ENCODE measurements at places on chromosomes 7 and 10.

DNA sequence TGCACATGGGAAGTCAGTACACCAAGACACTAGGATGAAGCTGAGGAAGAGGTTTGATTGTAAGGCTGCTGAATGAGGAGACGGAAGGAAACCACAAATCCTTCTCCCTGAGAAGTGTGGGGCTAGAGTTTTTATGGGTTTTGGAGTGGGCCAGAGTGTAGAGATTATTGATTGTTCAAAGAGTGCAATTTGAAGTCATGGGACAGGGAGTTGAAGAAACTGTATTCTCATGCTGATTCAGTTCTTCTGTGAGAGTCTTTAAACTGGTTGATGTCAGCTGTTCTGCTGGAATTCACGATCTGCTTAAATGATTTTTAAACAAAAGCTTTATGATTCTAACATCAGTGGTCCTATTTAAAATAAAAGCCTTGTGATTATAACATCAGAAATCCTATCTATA is 91.2 kb downstream of the CSTF2T start:
- DNase-seq: no peak

DNA sequence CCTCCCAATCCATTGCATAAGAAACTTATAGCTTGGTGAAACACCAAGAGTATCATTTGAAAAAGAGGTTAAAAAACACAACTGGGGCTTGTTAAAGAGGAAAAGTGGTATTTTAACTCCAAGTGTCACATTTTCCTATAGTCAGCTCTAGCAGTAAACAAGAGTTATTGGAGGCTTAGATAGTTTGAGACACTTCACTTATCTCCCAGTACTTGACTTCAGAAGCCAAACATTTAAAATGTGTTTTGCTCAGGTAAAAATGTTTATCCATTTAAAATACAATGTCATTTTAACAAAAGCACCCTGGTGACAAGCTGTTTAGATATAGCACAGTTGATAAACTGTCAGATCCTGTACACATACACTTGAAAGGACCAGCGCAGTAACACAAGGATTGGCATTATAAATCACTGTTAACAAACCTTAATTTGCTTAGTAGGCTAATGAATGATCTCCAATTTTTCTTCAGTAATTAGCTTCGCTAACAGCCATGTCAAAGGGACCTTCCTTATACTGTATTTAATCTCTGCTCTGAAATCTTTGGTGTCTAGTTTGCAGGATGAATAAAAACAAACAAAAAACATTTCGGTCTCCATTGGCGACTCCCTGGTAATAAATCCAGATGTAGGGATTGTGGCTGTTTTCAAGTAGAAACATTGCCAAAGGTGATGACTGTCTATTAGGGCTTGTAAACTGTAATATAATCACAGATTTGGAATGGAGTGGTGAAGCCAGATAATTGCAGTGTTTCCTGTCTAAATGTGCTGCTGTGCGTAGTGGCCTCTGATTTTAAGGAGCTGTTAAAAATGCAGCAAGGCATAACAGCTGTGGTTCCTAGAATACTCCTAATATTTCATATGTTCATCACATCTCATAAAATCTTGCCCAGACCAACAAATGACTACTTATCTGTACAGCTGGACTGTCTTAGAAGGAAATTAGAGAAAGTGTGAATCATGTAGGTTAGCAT is 545.1 kb downstream of the AUTS2 start:
- DNase-seq: peak; percentile 62

DNA sequence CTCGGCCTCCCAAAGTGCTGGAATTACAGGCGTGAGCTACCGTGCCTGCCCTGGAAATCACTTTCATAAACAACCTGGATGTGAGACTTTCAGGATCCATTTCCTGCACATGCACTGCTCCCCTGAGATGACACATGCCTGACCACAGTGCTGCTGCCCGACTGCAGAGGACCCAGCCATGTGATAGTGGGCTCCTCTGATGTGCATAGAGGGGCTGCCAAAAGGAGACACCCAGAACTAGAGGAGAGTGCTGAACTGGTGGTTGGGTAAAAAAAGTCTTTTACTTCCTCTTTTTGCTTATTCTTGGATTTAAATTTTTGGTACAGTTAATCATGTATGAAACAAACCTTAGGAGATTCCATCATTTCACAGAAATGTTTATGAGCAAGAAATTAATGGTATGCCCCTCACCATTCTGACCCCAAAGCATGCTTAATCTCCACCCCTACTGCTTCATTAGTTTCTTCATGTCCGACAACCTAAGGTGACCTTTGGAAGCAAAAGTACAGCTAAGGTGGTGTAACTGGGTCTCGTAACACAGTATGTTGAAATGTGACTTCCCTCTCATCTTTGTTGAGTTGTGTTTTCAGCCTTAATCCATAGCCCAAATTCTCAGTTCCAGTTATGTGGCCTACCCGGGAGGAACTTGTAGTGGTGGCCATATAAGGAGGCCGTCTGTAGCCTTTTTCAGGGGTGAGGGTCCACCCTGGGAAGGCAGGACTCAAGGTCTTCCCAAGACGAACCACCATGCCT is 111.1 kb downstream of the RNF216 start:
- no peak for DNase-seq

- no peak for DNase-seq
These were observed 275.5 kb downstream of the PLXDC2 start for GRCh38 chr10:20091698-20092097.

- no peak for DNase-seq
These were observed 30.8 kb upstream of the SCIN start for GRCh38 chr7:12539681-12540080.

- no peak for DNase-seq
These were observed 828 bp upstream of the CFAP70 start for GRCh38 chr10:73359492-73359891.

DNA sequence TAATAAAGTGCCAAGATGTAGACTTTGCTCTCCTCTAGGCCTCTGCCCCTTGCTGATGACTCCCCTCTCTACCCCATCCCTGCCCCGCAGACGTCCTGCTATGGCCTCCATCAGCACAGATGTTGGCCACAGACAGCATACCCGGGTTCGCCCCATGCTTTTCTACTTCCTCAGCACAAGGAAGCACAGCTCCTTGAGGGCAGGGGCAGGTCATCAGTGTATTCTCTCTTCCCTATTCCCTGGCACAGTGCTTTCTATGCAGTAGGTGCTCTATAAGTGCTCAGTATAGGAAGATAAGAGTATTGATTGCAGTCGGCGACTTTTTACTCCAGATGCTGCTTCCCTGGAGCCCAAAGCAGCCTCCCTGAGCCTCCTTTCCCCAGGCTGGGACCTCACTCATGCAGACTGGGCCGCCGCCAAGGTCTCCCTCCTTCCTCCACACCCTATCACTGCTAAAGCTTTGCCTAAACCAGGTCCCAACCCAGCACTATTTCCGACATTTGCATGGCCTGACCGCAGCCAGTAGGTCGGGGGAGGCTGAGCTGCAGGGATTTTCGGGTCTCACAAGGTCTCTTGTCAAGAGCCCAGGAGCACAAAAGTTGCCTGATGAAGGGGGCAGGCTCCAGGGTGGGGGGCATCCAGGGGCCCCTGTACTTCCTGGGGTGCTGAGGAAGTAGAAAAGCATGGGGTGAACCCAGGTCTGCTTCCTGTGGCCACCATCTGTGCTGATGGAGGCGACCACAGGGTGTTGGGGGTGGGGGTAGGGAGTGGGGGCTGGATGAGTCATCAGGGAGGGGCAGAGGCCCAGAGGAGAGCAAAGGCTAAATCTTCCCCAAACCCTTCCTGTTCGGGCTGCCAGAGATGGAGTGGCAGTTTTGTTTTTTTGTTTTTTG is 8.0 kb downstream of the CALHM3 start:
- DNase-seq: peak; percentile 44

GRCh38 chr7:6637544-6638229 is 569 bp downstream of the ZNF316 start:
- DNase-seq: peak; percentile 85

DNA sequence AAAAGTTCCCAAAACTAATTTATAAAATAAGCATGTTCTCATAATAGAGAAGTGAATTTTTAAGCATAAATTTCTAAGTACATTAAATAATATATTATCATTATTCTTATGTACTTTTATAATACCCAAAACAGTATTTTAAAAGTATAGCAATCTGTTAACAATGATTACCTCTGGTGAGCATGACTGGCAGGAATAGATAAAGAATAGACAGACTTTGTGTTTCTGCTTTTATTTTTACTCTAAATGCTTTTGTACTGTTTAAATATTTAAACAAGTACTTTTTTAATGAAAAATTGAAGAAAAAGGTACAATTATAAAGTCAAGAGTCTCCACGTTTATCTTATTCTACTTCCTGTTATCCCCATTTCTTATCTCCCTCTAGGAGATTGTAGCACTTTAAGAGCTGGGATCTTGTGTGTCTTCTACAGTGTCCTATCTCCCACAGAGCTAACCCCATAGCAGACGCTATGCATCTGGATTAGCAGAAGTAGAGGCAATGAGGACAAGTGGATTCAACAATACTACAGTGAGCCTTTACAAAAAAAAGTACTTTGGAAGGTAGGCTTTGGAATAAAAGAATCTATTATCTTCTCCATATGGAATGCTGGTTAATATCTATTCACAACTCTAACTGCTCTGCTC is 42.9 kb downstream of the IDE start:
- DNase-seq: no peak

DNA sequence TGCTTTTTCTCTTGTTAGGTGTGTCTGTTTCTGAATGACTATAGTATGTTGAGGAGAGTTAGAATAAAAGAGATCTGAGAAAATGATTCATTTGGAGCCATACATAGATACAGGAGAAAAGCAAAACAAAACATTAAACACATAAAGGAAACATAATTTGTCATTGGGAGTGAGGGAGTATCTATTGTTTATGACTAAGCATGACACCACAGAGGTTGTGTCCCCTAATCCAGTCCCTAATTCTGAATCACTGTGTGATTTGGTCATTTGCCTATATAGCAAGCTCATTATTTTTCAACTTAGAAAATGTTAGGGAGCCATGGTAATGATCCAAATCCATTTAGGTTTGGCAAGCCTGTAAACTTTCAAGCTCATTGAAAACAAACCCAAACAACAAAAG is 132.3 kb upstream of the BMPER start:
- peak; percentile 17 for DNase-seq

- peak; percentile 61 for DNase-seq
These were observed 3.0 kb upstream of the PLAU start for GRCh38 chr10:73907841-73908517.

- no peak for DNase-seq
These were observed 167.4 kb downstream of the FZD1 start for GRCh38 chr7:91431601-91432000.

- no peak for DNase-seq
These were observed 6.0 kb downstream of the GSTK1 start for GRCh38 chr7:143269251-143269650.

DNA sequence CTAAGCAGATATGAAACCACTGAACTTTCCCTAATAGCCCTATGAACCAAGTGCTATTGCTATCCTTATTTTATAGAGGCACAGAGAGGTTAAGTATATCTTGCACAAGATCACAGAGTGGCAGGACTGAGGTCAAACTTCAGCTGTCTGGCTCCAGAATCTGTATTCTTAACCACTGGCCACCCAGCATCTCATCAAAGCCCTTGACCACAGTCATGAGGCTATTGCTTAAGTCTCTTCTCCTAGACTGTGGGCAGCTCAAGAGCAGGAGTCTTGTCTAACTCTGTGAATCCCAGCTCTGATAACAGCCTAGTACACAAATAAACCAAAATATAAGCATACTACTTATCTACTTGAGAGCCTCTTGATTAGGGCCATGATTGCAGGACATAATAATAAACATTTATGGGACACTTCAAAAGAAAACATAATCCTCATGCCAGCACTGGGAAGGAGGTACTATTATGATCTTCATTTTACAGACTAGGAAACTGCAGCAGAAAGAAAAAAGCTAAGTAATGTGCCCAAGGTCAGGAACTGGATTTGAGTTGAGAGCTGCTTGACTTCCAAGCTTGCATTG is 22.4 kb upstream of the SMC3 start:
- peak; percentile 56 for DNase-seq

- peak; percentile 5 for DNase-seq
These were observed 3.6 kb upstream of the IFIT1 start for GRCh38 chr10:89388806-89389205.

- no peak for DNase-seq
These were observed 10.7 kb downstream of the FGL2 start for GRCh38 chr7:77188731-77189437.

DNA sequence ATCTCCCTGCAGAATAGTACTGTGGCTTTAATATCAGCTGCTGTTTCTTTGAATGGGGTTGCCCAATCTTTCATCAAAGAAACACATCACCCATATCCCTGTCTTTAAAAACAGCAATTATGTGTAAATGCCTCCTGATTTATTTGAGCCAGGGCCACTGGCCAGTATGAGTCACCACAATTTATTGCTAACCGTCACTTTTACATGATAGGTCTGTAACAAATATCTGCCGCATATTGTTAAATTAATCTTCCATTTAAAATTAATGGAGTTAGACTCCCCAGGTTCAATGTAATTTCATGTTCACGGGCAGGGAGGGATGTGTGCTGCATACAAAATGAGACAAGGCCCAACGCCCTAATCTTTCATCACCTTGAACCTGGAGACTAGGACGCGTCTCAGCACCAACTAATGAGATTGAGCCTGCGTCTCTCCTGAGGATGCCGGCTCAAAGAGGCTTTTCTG is 673.4 kb downstream of the AUTS2 start:
- DNase-seq: peak; percentile 14

DNA sequence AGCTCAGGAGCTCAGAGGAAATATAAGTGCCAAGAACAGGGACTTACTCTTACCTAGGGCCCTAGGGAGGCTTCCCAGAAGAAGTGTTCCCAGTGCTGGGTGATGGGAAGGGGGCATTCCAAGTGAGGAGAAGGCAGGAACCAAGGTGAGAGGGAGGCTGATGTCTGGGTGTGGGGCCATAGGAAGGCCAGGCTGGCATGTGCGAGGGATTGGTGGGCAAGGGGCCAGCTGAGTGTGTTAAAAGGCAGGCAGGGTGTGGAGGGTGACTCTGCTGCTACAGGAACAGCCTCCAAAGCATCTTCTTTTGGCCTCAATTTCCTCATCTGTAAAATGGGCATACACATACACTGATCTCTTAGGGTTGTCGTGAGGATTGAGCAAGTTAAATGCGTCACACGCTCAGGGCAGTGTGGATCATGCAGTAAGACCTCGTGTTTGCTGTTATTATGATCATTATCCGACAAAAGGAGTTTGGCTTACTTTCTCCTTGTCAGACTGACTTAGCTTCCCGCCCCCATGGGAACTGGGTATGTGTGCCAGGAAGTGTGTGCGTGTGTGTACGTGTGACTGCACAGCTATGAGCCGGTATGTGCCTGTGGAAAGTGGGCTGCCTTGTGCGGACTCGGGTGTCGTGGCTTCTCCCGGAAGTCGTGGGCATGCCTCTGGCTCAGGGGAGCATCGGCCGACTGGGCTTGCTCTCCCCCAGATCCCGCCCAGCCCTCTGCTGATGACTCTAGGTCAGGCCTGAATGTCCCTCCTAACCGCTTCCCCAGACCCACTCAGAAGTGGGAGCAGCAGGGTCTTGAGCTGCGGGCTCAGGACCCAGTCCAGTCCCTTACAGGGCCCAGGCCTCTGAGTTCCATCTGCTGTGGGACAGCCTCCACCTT is 59.6 kb downstream of the NEURL1 start:
- no peak for DNase-seq

- no peak for DNase-seq
These were observed 47.4 kb upstream of the SLC29A3 start for GRCh38 chr10:71271662-71272055.

GRCh38 chr7:107946881-107947280 is 55.9 kb downstream of the DLD start:
- no peak for DNase-seq

GRCh38 chr7:101155303-101155702 is 1.0 kb downstream of the AP1S1 start:
- no peak for DNase-seq

- DNase-seq: no peak
These were observed 12.5 kb downstream of the ADRA2A start for GRCh38 chr10:111089293-111089692.
